ENCODE measurements at places on chromosomes 3 and 15.

DNA sequence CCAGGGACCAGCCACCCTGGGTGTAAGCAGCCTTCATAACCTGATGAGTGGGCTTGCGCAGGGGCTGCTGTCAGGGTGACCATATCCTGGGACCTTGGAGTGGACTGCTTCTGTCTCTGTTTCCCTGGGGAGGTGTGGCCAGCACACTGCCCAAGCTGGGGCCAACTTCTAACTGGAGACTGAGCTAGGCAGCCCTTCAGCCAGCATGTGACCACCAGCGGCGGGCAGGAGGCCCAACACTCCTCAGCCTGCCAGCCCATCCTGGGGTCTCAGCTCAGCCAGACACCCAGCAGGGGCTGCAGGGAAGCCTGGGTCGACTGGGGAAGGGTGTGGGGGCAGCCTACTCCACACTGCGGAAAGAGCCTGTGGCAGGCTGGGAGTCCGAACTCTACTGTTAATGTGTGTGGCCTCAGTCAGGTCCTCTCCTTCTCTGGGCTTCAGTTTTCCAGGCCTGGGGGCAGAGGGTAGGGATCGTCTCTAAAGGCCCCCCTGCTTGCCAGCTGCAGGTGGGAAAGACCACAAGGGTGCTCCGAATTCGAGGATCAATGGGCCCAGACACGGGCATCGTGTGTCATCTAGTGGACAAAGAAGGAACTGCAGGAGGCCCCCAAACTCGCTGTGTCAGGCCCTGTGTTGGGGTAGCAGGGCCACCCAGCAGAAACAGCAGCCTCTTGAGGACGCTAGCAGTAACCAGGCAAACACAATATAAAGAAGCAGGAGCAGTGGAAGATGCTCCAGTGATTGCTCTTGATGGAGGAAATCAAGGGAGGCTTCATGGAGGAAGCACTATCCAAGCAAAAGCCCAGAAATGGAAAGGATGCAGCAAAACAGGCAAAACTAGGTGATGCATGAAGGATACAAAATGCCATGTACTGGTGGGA is 2.0 kb upstream of the SEMA3G start:
- peak; percentile 48 for DNase-seq

GRCh38 chr3:112730210-112730609 is 89.3 kb upstream of the CCDC80 start:
- DNase-seq, result no peak

GRCh38 chr3:141878326-141878725 is 1.9 kb downstream of the ATP1B3 start:
- no peak for DNase-seq

- DNase-seq, result no peak
Observed at GRCh38 chr3:112334691-112335433, 1.9 kb downstream of the CD200 start.

DNA sequence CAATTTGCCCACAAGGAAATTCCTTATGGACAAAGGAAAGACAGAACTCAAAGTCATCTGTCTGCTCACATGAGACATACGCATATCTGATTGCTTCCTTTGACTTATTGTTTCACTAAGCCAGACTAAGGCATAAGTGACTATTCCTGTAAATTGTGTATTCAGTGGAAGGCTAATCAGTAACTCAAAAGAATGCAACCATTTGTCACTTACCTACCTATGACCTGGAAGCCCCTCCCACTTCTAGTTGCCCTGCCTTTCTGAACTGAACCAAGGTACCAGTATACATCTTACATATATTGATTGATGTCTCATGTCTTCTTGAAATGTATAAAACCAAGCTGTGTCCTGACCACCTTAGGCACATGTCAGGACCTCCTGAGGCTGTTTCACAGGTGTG is 53.5 kb upstream of the PROK2 start:
- no peak for DNase-seq

DNA sequence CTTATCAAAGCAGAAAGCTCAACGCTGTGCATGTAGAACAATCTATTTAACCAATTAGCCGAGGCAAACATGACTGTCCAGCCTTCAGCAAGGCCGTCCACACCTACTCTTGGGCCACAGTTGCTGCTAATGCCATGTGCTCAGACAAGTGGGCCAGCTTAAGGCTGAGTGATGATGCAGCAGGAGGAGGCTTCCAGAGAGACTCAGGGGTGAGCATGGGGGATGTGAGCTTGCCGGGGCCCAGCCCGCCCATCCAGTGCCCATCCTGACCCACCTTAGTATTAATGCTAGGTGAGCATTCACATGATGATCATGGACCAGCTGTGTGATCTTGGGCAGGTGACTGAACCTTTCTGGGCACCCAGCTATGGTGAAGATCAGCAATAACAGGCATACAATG is 150.1 kb downstream of the TPRA1 start:
- no peak for DNase-seq

DNA sequence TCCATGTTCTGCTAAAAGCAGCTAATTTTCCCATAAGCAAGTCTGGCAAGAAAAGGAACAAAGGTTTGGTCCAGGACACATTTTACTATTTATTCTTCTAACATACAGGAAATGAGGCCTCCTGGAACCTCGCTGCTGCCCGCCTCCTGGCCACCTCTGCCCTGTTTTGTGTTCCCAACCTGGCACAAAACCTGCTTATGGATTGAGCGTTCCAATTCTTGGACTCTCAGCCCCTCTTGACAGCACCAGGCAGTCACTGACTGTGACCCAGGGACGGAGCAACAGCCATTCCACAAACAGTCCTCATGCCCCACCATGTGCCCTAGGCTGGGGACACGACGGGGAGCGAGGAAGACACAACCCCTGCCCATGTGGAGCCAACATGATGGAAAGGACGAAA is 11.6 kb upstream of the SSUH2 start:
- no peak for DNase-seq

DNA sequence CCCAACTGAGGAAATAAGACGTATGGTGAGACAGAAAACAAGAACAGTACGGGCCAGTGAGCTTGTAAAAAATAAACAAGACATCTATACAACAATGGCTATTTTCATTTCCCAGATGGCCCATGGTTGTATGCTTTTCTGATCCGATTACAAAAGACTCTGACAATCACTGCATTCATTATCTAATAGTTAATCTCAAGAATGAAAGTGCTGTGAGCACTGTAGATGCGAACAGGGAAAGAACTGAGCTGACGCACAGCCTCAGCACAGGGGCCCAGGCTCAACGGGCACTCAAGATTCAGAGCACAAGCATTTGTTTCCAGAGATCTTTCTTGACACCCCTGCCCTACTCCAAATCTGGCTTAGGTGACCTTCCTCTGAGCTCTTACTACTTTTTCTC is 6.9 kb downstream of the MTMR10 start:
- DNase-seq, result no peak

DNA sequence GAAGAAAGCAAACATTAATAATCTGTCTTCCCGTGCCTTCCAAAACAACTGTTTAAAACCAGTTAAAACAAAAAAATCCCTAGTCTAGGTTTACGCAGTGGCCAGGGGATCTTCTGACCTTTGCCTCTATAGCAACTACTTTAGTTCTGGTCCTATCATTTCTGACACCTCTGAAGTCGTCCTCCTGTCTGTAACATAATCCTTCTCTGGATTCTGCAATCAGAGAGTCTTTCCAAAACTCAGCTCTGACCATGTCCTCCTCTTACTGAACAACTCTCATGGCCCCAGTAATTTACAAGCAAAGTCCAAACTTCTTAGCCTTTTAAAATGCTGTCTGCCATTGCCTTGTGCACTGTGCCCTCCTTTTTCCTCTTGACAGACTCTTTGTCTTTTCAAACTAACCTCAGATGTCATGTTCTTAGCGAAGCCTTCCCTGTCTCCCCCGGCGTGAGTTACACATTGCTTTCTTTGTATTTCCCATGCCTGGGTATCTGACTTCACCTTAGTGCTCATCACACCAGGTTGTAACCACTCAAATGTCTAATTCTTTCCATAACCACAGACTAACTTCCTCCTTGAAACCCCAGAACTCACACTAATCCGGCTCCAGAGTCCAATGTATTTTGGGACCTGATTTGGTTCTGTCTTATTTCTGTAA is 105.2 kb upstream of the BNIP2 start:
- no peak for DNase-seq

DNA sequence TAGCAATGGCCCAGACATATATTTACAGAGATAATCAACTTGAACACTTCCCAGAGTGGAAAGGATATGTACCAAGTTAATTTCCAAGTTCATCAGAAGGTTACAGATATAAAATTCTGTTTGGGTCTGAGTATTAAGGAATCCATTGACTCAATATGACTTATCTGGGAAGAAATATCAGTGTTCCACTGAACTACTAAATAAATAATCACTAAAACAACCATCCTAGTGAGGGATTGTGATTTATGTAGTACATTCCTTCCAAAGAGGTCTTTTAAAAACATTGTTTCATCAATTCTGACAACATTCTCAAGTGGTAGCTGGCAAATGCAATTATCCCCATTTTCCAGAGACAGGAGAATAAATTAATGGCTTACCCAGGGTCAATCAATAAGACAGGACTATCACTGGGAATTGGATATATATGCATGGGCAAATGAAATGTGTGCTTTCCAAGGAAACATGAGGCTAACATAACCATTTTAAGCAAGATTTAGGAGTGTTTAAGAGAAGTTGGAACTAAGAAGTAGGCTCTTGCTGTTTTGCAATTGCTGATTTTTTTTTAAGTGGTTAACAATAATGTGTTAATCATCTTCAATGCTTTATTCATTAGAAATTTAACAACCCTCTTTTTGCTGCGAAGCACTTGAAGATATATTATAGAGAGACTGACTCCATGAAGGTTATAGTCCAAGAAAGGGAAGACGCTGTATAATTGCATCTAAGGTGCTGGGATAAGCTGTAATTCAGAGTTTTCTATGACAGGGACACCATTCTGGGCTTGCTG is 37.9 kb downstream of the SLC9A9 start:
- DNase-seq, result no peak

- no peak for DNase-seq
Observed at GRCh38 chr3:148971401-148972163, 19.8 kb upstream of the GYG1 start.

DNA sequence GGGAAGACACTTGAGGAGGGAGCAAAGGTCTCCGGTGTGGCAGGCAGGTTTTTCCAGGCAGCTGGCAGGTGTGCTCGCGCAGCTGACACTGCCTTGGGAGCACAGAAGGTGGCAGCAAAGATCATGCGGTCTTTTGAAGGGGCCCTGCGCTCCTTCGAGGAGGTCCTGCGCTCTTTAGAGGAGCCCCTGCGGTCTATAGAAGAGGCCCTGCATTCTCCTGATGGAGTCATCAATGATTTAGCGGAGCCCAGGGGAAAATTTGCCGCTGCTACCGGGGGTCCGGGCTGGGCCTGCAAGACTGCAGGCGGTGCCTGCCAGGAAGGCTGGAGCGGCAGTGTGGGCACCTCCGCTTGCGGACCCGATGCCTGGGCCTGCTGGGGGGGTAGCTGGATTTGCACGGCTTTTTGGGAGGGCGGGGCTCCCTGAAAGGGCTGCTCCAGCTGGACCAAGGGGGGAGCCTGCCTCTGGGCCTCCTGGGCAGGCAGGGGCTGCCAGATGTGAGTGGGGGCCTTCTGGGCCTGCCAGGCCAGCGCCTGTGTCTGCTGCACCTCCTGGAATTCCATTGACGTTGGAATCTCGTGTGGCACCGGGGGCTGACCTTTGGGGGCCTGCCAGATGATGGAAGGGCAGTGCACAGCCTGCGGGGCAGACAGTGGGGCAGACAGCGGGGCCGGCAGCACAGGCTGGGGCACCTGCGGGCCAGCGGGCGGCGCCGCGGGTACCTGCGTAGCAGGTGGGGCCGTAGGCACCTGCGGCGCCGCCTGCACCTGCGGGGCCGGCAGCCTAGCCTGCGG is 2.1 kb downstream of the MAGEL2 start:
- DNase-seq, result no peak

GRCh38 chr3:94159062-94159828 is 96.4 kb downstream of the NSUN3 start:
- DNase-seq, result no peak

DNA sequence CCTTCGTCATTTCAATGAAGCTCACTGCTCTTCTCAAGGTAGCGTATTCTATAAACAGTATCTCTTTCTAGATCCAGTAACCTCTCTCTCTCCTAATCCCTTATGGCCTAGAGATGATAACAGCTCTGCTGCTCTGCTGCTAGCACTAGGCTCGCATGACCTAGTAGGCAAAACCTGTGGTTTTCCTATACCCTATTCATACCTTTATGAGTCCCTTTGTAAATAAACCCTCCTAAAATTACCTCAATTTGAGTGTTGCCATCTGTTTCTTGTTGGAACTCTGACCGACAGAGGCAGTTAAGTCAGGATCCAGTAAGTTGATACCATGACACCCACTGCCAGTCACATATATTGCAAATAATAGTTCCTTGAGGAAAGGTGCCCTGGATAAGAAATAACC is 7.3 kb downstream of the CCDC14 start:
- DNase-seq, result no peak

DNA sequence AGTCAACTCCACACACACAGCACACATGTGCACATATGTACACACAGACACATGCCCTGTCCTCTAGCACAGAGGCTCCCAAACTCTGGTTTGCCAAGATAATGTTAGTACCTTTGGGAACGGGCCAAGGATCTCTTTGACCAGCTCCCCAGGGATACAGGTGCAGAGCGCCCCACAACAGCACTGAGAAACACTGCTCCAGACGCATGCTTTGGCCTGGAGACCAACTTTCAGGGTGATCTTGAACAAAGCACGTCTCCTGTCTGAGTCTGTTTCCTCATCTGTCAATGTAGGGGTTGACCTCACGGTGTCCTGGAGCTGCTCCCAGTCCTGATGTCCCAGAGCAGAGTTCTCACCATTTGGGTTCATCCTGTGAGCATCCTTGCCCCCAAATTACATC is 15.9 kb upstream of the SKOR1 start:
- DNase-seq, result no peak

- DNase-seq, result no peak
Observed at GRCh38 chr3:177367788-177368187, 170.5 kb upstream of the TBL1XR1 start.

- peak; percentile 49 for DNase-seq
Observed at GRCh38 chr15:68559345-68560310, 19.2 kb upstream of the CORO2B start.

DNA sequence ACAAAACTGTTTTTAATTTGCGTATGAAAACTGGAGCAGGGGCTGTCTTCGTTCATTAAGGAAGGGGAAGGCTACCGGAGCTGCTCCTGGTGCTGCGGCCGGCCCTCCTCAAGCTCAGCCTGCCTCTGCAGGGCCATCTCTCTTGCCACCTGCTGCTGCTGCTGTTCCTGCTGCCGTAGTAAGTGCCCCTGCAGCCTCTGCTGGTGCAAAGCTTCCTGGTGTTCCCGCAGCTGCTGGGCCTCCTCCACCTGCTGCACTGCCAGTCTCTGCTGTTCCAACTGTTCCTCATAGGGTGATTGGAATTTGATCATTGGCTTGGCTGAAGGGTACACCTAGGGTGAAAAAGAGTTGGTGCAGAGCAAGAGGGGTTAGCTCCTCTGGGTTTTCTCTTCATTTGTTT is 66.0 kb downstream of the GOLIM4 start:
- no peak for DNase-seq

Data from stimulated activated CD8-positive, alpha-beta memory T cell treated with anti-CD3 and anti-CD28 coated beads, Interleukin-4, amount 100 ng/mL, for 1 hour (primary cell).